ENCODE measurements at places on chromosomes 7 and 10. TPM values are rescaled to one million over a fixed set of nuclear protein-coding genes. Genes with fewer than 3 reads are reported as not detected.

DNA sequence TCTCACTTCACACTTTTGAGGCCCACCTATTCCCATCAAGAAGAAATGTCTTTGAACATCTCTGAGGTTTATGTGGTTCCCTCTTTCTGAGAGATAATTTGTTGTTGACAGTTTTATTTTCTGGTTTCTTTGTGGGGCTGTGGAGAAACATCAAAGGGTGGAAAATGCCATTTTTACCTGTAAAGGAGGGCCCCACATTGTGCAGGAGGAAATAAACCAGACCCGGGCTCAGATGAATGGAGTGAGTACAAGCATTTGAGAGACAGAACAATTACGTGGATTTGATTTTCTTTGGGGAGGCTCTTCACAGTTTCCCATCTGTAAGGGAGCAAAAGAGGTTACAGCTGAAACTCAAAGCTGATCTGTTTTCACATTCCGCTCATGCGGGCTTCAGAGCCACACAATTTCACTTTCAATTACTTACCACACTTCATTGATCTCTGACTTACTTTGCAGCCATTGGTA is 29.8 kb downstream of the ITPRIP start:
- no peak for DNase-seq

DNA sequence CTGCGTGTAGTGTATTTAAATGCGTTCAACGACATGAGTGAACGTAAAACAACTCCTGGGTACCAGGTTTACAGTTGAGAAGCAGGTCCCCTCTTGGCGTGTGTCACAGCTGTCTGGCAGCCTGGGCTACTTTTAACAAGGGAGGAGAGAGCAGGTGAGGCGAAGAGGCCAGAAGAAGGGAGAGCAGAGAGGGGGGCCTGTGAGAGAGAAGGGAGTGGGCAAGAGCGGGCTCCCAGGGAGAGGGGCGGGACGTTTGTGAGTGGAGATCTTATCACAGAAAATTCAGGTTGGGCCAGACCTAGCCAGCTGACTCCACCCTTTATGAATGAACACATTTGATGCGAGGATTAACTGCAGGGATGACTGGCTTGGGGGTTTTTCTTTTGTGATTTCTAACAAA is 154.0 kb downstream of the CAMK1D start:
- DNase-seq, result no peak

GRCh38 chr10:109701633-109702215 is 221.6 kb downstream of the XPNPEP1 start:
- DNase-seq, result no peak

DNA sequence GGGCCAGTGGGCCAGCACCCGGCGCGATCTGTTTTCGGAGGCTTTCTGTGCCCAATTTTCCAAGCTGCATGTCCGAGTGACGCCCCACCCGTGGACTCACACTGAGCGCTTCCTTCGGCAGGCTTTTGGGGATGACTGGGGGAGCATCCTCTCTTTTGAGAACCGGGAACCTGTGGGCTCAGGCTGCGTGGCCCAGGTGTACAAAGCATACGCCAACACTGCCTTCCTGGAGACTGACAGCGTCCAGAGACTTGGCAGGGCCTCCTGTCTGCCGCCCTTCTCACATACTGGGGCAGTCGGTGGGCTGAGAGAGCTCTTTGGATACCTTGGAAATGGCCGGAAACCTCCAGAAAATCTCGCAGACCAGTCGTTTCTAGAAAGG is 1.0 kb downstream of the ADCK2 start:
- DNase-seq, result peak; percentile 63

GRCh38 chr10:119246862-119247549 is 39.6 kb downstream of the GRK5 start:
- no peak for DNase-seq

DNA sequence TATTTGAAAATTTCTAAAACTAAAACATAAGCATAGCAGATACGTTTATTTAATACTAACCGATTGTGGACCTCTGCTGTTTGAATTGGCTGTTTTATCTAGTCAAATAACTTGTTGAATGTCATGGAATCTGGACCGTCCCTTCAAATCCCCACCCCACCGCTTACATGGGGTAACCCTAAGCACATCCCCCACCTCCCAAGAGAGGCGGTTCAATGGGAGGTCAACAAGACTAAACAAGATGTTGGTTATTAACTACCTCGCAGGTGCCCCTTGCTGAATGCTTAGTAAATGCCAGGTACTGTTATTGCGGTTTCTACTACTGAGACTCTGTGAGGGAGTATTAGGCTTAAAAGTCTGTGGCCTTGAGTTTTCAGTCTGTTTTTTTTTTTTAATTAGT is 70.9 kb downstream of the DAGLB start:
- DNase-seq, result no peak

DNA sequence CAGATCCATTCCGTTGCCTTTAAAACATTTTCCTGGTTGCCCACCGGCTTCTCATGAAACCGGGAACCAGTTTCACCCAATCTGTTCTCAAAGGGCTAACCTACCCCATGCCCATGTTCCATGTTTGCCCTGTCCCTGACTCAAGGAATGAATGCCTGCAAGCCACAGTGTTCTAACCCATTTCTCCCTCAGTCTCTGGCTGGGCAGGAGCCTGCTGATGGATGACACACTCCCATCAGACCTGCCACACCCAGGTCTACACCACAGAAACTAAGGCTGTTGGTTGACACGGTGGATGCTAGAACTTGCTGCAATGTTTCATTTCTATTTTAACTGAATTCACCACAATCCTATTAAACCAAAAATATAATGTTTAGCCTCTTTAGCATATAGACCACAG is 15.6 kb downstream of the CLRN3 start:
- no peak for DNase-seq

- DNase-seq, result peak; percentile 74
Observed at GRCh38 chr10:110311357-110311949, 6.7 kb upstream of the SMNDC1 start.

DNA sequence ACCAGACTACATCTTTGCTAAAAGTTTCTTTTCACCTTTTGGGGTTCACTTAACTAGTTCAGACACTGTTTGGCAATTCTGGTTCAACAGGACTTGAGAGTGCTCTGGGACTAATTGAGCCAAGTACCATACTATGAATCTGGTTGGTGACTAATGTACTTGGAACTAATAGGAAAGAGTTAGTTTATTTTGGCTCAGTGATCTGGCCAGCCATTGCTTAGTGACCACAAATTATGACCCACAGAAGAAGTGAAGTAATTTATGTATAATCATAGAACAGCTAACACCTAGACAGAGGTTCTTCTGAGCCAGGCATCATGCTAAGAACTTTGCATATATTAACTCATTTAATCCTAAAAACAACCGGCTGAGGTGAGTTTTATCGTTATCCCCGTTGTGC is 126.5 kb upstream of the JCAD start:
- no peak for DNase-seq

- no peak for DNase-seq
Observed at GRCh38 chr7:72503644-72504043, 91.5 kb upstream of the CALN1 start.

DNA sequence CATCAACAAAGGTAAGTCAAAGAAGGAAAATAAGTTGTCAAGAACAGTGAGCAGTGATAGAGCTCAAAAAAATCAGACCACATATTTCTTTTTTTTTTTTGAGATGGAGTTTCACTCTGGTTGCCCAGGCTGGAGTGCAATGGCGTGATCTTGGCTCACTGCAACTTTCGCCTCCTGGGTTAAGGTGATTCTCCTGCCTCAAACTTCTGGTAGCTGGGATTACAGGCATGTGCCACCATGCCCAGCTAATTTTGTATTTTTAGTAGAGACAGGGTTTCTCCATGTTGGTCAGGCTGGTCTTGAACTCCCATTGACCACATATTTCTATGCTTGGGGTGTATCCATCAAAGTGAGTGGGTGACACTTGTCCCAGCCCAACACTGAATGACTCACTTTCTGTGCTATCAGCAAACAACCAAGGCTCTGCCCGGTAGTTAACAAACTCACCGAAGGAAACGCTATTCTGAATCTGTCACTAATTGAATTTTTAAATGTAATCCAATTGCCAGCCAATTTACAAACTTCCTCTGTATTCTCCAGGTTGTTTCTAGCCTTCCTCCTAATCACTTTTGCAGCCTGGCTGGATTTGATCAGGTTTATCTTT is 19.6 kb upstream of the SMNDC1 start:
- no peak for DNase-seq

GRCh38 chr10:8628351-8628750 is 573.9 kb downstream of the GATA3 start:
- no peak for DNase-seq

GRCh38 chr10:71052076-71052660 is 160.2 kb upstream of the UNC5B start:
- DNase-seq, result peak; percentile 34

DNA sequence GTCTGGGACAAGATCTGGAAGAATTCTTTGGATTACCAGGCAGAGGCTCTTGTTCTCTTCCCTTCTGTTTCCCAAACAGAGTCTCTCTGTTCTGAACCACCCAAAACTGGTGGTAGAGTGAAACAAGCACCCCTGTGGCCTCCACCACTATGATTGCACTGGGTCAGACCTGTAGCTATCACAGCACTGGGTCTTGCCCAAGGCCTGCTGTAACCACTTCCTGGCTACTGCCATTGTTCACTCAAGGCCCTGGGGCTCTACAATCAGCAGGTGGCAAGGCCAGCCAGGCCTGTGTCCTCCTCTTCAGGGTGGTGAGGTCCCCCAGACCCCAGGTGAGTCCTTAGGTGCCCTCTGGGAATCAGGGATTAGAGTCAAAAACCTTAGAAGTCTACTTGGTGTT is 4.1 kb upstream of the LRRC17 start:
- DNase-seq, result no peak

- no peak for DNase-seq
Observed at GRCh38 chr10:128571745-128572144, 445.5 kb upstream of the MKI67 start.

The PNLIPRP2 gene
- not detected for total RNA-seq

The CHRM2 gene
- 3.0 TPM for total RNA-seq

The TUBB8 gene
- total RNA-seq, result not detected

The AHR gene
- total RNA-seq, result 24.4 TPM

The KLLN gene
- 0.82 TPM for total RNA-seq

The SPDYE16 gene
- total RNA-seq, result 0.27 TPM

The LOXL4 gene
- 0.27 TPM for total RNA-seq

The HHEX gene
- 2.1 TPM for total RNA-seq
